Thoracic aorta (tissue), 2 donors: ENCODE measurements at places on chromosomes 4 and X. TPM values are rescaled to one million over a fixed set of nuclear protein-coding genes. Genes with fewer than 3 reads are reported as not detected.

Gene PNMA5
- total RNA-seq: not detected

Gene SPARCL1
- 2,315 TPM for total RNA-seq

Gene SASH3
- total RNA-seq: 16.2 TPM

Gene CCSER1
- 1.5 TPM for total RNA-seq

Gene IBSP
- total RNA-seq: not detected

Gene SPATA4
- total RNA-seq: not detected

Gene DCX
- not detected for total RNA-seq

Gene SHISA3
- total RNA-seq: 15.0 TPM

Gene IRS4
- not detected for total RNA-seq

Gene RAB9A
- 21.7 TPM for total RNA-seq

Gene MMRN1
- 7.3 TPM for total RNA-seq

Gene ARL9
- total RNA-seq: not detected

Gene ABLIM2
- total RNA-seq: 28.6 TPM

Gene SPOCK3
- not detected for total RNA-seq

Gene BTC
- 7.8 TPM for total RNA-seq

Gene FAM9C
- not detected for total RNA-seq

Gene EDA
- total RNA-seq: 6.1 TPM
